ENCODE measurements at places on chromosomes 1 and 21. TPM values are rescaled to one million over a fixed set of nuclear protein-coding genes. Genes with fewer than 3 reads are reported as not detected.

GRCh38 chr1:117826119-117826518 is 103.3 kb downstream of the GDAP2 start:
- H3K36me3 ChIP-seq: no peaks in the 10 kb centered on the region
- DNase-seq: no peak
- no peaks in the 10 kb centered on the region for H3K27me3 ChIP-seq
- peaks cover 42% of the 10 kb centered on the region for H3K4me1 ChIP-seq

DNA sequence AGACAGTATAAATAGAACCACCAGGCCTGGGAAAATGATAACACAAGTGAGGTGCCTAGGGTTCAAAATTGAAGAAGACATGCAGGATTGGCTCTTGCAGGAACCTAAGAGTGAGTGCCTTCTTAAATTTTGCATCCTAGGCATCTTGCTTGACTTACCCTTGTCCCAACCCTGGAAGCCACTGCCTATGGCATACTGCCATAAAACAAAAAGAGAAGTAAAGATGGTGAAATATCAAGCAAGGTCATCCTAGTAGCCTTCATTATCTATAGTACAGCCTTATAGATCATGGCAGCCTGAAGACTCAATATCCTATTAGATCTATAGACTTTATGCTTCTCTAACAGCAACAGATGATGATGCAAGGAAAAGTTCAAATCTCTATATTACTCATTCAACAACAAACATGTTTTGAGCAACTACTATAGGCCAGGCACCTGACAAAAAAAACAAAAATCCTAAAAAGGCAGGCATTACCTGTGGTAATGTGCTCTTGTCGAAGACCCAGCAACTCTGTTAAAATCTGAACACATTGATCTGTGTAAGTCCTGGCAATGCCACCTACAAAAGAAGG is 6.3 kb downstream of the AP4B1 start:
- no peak for DNase-seq
- H3K36me3 ChIP-seq: peaks cover 14% of the 10 kb centered on the region

GRCh38 chr1:185644531-185644930 is 89.7 kb upstream of the HMCN1 start:
- H3K27ac ChIP-seq: no peak overlapping the region
- no peaks in the 10 kb centered on the region for H3K36me3 ChIP-seq
- DNase-seq: no peak
- H3K27me3 ChIP-seq: no peaks in the 10 kb centered on the region

- H3K4me1 ChIP-seq: no peaks in the 10 kb centered on the region
- DNase-seq: no peak
- H3K36me3 ChIP-seq: no peaks in the 10 kb centered on the region
- H3K27me3 ChIP-seq: no peaks in the 10 kb centered on the region
- H3K4me3 ChIP-seq: no peak overlapping the region
- no peak overlapping the region for H3K27ac ChIP-seq
These were observed 18.5 kb upstream of the FAM20B start for GRCh38 chr1:179007233-179007632.

- DNase-seq: peak; percentile 49
- H3K27me3 ChIP-seq: no peaks in the 10 kb centered on the region
These were observed 1.1 kb upstream of the TMEM82 start for GRCh38 chr1:15740924-15741850.

DNA sequence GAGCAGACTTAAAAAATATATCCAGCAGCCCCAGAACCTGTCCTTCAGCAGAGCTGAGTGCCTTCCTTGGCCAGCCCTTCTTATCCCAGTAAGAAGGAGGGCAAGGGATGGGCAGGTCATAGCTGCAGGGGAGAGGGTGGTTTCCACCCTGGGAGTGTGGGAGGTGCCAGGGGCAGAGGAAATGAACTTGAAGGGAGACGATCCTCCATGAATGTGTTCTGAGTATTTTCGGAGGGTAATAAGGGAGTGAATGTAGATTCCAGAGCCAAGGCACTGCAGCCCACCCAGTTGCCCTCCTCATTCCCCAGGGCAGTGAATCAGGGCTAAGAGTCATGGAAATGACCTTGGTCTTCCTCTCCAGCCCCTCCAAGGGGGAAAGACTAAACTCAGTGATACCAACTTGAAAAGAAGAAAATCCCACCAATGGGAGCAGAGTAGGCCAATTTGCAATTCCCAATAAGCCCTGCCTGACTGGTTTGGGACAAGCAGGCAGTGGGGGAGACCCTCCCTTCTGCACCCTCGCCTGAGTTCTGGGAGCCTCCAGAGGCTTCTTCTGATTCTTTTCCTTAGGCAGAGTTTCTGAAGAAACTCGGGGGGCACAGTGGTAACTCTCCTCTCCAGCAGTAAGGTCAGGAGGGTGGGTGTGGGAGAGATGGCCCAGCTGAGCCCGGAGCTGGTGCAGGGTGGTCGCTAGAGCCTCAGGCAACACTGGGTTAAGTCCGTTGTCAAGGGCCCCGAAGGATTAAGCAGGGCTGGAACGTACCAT is 4.2 kb downstream of the MYOG start:
- DNase-seq: no peak
- H3K36me3 ChIP-seq: no peaks in the 10 kb centered on the region
- H3K4me3 ChIP-seq: no peak overlapping the region

GRCh38 chr1:187264995-187265602 is 436.4 kb downstream of the PLA2G4A start:
- peaks cover 4% of the 10 kb centered on the region for H3K27me3 ChIP-seq
- H3K4me1 ChIP-seq: no peaks in the 10 kb centered on the region
- peak; percentile 70 for DNase-seq
- H3K27ac ChIP-seq: no peak overlapping the region
- no peak overlapping the region for H3K4me3 ChIP-seq
- H3K36me3 ChIP-seq: no peaks in the 10 kb centered on the region

DNA sequence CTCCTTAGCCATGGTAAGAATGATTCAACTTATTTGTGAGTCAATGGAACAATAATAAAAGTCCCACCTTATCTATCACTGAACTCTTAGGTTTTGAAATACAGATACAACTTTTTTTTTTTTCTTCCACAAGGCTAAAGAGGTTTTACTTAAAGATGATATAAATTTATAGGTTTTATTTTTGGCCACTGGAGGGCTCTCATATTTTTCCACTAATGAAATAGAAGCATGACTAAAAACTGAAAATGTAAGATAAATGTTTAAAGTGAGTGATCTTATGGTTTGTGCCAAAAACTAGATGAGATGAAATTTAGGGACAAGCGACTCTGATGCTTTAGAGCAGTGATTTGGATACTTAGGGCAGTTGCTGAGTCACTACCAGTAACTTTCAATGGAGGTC is 499.0 kb downstream of the NUF2 start:
- H3K4me3 ChIP-seq: no peak overlapping the region
- H3K36me3 ChIP-seq: no peaks in the 10 kb centered on the region
- no peaks in the 10 kb centered on the region for H3K27me3 ChIP-seq
- no peak overlapping the region for H3K27ac ChIP-seq
- no peaks in the 10 kb centered on the region for H3K4me1 ChIP-seq

DNA sequence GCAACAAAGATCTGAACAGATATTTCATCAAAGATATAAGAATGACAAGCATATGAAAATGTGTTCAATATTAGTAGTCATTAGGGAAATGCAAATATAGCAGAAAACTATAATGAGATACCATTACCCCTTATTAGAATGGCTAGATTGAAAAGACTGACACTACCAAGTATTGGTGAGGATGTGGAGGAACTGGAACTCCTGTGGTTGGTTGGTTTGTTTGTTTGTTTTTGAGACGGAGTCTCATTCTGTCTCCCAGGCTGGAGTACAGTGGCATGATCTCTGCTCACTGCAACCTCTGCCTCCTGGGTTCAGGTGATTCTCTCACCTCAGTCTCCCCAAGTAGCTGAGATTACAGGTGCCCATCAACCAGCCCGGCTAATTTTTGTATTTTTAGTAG is 18.9 kb upstream of the HMGN1 start:
- H3K27ac ChIP-seq: no peak overlapping the region
- H3K4me3 ChIP-seq: no peak overlapping the region
- no peak for DNase-seq
- H3K36me3 ChIP-seq: no peaks in the 10 kb centered on the region
- H3K4me1 ChIP-seq: no peaks in the 10 kb centered on the region

DNA sequence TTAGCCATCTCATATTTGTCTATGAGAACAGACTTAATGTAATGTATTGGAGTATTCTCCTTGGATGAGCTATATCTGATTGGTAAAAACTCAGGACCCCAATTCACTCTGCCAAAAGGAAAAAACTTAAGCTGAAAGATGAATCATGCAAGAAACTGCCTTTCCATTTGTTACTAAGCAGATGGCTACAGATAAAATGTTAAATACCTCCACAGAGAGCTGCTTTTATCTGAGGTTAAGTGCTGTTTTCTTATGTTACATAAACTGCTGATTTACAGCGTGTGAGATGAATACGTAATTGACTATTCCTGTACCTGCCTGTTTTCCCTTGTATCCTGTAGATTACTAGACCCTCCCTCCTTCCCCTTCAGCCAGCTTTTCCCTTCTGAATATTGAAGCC is 49.3 kb downstream of the CLCA4 start:
- no peak for DNase-seq
- H3K27me3 ChIP-seq: peaks cover 6% of the 10 kb centered on the region
- no peak overlapping the region for H3K4me3 ChIP-seq
- no peaks in the 10 kb centered on the region for H3K4me1 ChIP-seq

DNA sequence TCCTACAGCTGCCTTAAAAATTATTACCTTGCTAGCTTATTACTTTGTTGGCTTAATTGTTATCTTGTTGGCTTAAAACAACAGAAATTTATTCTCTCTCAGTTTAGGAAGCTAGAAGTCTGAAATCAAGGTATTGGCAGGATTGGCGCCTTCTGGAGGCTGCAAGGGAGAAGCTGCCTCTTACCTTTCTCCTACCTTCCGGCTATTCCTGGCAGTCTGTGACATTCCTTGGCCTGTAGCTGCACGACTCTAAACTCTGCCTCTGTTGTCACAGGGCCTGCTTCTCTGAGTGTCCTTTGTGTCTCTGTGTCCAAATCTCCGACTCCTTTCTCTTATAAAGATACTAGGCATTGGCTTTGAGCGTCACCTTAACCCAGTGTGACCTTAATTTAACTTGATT is 579.9 kb upstream of the B3GALT2 start:
- DNase-seq: no peak
- no peaks in the 10 kb centered on the region for H3K27me3 ChIP-seq
- no peaks in the 10 kb centered on the region for H3K36me3 ChIP-seq
- H3K4me1 ChIP-seq: peaks cover 6% of the 10 kb centered on the region
- no peak overlapping the region for H3K27ac ChIP-seq

DNA sequence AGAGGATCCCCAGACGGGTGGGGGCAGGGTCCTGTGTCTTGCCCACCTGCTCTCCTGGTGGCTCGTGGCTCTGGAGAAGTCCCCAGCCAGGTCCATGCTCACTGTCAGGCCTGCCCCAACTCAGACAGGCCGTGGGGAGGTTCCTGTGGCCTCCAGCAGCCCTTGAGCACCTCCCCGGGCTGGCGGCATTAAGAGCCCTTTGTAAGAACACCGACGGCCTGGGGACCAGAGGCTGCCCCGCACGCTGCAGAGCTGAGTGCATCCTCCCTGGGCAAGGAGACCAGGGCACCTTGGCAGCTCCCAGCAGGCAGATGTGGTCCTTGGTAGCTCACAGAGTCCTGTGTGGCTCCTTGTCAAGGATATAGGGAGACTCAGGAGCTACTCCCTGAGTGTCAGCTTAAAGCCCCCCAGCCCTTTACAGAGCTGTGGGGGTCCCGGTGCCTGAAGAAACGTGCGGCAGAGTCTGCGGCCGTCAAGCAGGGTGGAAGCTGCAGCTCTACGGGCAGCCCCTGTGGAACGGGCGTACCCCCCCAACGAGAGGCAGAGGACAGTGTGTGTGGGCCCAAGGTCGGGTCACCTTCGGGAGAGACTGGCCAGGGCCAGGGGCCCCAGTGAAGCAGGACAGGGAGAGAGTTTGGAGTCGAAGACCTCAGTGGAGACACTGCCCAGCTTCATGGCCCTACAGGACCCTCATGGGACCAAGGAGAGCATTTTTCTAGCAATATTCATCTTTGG is 118.6 kb downstream of the PRDM16 start:
- H3K4me3 ChIP-seq: no peak overlapping the region
- H3K27me3 ChIP-seq: no peaks in the 10 kb centered on the region
- no peak for DNase-seq
- no peak overlapping the region for H3K27ac ChIP-seq

- H3K27ac ChIP-seq: no peak overlapping the region
- peaks cover 10% of the 10 kb centered on the region for H3K36me3 ChIP-seq
- DNase-seq: no peak
- H3K4me1 ChIP-seq: peaks cover 27% of the 10 kb centered on the region
These were observed 59.6 kb downstream of the LUZP1 start for GRCh38 chr1:23108918-23109533.

GRCh38 chr1:181592255-181592859 is 109.0 kb downstream of the CACNA1E start:
- no peak overlapping the region for H3K4me3 ChIP-seq
- H3K27ac ChIP-seq: no peak overlapping the region
- H3K27me3 ChIP-seq: no peaks in the 10 kb centered on the region
- DNase-seq: no peak

The ZMYND12 gene
- not detected for total RNA-seq

The TNFRSF4 gene
- 1.5 TPM for total RNA-seq

The SPATA45 gene
- total RNA-seq: not detected

The LSM10 gene
- 40.3 TPM for total RNA-seq

The NES gene
- total RNA-seq: 269 TPM

Data from endothelial cell of umbilical vein (primary cell).